ENCODE measurements at places on chromosomes 11 and 22.
A peak's percentile ranks its signal among the peaks of the same experiment; 100 is the strongest.

- DNase-seq, result no peak
These were observed 2.9 kb downstream of the TRPT1 start for GRCh38 chr11:64223001-64223651.

GRCh38 chr22:22460635-22461034 lies 47.9 kb downstream of the ZNF280B start:
- no peak for DNase-seq

DNA sequence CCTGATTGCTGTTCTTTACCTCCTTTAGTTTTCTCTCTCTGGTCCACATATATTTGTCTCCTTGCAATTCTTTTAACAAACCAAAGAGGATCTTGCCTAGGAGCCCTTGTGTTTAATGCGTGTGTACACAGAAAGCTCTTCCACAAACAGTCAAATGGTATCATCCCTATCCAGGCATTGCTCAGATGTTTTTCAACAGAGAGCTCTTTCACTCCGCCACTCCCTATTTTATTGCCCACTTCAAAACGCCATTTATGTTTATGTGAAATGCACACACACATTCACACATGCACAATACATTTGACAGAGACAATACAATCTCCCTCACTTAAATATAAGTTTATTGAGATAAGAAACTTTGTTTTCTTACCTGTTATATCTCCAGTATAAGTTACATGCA lies 4.7 kb downstream of the OR5AP2 start:
- DNase-seq, result no peak

DNA sequence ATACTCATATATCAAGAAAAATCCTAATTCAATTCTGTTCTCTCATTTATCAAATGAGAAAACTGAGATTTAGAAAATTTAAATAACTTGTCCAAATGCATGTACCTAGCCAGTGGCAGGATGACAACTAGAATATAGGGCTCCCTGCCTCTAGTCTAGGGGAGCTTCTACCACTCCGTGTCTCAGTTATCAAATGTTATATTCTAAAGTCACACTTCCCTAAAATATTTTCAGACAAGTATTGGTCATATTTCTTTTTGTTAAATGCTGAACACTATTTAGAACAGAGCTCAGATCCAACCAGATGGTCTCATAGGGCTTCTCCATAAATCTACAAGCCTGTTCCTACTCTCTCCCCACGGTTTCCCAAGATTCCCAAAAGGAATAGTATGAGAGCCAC lies 26.3 kb downstream of the KCNJ1 start:
- no peak for DNase-seq

- DNase-seq, result no peak
These were observed 16.0 kb upstream of the FEZ1 start for GRCh38 chr11:125512106-125512505.

GRCh38 chr11:109378034-109378433 lies 44.0 kb upstream of the C11orf87 start:
- DNase-seq, result no peak

DNA sequence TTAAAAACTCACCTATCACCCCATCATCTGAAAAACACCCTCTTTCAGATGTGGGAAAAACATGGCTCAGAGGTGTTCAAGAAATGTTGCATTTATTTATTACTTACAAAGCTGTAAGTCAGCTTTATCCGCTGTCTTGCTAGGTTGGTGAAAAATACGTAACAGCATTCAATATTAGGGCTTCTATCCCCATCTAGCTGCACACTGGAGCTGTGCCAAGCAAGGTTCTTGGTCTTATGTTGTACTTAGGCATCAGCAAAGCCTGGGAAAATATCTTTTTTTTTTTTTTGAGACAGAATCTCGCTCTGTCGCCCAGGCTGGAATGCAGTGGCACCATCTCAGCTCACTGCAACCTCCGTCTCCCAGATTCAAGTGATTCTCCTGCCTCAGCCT lies 7.5 kb downstream of the SERPING1 start:
- DNase-seq, result no peak

GRCh38 chr11:5891216-5891800 lies 1.7 kb upstream of the OR52E5 start:
- DNase-seq, result no peak

DNA sequence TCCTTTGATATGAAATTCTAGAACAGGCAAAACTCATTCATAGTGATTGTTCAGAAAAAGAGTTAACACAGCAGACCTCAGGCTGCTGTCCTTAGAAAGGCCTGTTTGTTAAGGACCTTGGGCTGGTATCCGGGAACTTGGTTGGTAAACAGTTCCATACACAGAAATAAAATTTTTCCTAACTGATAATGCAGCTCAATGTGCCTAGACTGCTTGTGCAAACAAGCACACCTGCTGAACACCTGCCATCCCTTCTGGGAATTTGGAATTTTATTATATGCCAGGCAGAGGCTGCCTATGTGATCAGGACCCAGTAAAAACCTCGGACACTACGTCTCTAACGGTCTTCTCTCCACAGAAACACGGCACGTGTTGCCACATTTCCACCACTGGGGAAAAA lies 11.5 kb downstream of the THAP12 start:
- no peak for DNase-seq

- DNase-seq, result no peak
These were observed 4.2 kb downstream of the OR56B4 start for GRCh38 chr11:6111673-6112072.

GRCh38 chr11:82988936-82989627 lies 82.6 kb downstream of the RAB30 start:
- no peak for DNase-seq

DNA sequence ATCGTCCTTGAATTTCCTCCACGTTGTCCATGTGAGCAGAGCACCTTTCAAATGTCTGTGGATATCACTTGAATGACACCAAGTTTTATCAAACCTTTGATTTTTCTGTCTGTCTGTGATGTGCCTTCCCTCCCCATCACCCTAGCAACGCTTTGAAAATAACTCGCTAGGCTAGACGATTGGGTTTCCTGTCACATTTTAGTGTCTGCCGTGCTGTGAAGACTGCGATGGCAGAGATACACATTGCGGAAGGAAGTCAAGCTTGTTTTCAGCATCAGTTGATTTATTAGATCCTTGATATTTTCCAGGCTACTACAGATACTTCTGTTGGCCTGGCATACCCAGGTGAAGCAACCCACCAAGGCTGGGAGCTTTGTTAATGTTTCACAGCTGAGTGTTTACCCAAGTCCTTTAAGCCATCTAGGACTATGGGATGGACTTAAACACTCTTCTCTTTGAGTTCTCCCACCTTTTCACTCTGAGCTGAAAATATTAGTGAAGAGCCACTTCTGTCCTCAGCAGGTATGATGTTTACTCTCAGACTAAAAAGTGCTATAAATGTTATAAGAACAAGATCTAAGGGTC lies 93.6 kb upstream of the CD44 start:
- DNase-seq, result peak; percentile 19

DNA sequence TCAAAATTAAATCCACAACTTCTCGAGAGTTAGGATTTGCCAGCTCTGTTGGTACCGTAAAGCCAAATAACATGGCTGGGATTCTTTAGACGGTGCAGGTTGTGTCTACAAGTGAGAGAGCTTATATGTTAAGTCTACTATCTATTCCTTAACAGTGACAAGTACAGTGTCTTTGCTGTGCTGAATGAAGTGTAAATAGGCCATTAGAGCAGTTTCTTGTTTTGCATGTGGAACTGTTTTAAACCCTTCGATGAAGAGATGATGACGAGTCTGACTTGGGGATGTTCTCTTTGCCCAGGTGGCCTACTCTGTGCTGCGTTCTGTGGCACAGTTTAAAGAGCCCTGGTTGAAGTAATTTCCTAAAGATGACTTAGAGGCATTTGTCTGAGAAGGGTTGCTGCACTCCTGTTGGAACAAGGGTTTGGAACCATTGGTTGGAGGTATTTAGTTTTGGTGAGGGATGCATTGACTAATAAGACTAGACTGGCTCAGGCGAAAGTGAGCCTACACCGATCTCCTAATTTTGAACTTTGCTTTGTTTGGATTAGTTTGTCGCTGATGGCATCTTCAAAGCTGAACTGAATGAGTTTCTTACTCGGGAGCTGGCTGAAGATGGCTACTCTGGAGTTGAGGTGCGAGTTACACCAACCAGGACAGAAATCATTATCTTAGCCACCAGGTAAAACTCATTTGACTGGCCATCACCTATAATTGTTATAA lies 988 bp downstream of the RPS3 start:
- DNase-seq, result no peak

DNA sequence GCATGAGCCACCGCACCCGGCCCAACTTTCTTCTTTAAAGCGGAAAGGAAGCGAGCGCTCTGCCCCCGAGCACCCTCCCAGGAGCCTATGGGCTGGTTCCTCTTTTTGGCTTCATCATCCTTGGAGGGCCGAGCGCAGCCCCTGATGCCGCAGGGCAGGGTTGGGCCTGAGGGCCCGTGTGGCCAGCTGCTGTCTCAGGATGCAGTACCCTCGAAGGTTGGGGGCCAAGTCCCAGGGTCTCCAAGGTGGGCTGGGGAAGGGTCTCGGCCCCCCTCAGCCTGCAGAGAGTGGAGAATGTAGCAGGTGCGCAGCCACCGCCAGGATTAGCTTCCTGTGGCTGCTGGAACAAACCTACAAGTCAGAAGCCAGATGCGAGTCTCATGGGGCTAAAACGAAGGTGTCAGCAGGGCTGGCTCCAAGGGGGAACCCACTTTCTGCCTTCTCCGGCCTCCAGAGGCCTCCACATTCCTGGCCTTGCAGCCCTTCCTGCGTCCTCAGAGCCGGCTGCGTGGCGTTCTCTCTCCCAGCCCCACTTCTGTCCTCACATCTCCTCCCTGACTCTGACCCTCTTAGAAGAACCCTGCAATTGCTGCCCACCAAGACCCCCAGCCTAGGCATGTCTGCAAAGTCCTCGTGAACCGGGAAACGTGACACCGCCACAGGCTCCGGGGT lies 2.9 kb downstream of the PANX2 start:
- DNase-seq, result no peak

GRCh38 chr11:69918938-69919650 lies 99.9 kb upstream of the FGF3 start:
- DNase-seq, result peak; percentile 66

GRCh38 chr11:80783561-80783960 lies 1342.7 kb upstream of the TENM4 start:
- no peak for DNase-seq

GRCh38 chr11:134215836-134216235 lies 7.9 kb downstream of the NCAPD3 start:
- DNase-seq, result no peak

DNA sequence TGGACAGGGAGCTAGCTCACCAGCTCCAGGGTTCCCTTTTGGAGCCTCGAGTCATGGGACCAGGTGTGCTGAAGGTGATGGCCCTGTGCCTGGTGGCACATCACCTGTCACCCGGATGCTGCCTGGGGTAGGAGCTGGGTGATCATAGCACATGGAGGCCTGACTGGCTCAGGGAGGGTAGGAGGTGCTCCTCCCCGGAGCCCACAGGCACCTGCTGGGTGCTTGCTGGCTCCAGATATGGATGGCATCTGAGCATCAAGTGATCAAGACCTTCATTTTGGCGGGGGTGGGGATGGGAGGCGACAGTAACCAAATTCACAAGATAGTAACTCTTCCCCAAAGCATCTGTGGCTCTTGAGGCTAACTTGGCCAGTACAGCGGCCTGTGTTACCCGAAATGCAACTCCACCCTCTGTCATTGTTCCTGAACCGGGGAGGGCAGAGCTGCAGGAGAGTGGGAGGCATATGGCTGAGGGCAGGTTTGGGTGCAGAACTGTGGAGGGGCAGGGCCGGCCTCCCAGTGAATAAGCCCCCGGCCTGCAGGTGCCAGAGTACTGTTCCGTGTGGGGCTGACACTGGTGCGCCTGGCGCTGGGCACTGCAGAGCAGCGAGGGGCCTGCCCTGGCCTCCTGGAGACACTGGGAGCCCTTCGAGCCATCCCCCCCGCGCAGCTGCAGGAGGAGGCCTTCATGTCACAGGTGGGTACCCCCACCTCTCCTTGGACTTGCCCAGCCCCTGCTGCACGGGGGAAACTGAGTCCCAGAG lies 4.7 kb downstream of the TBC1D10C start:
- DNase-seq, result no peak

DNA sequence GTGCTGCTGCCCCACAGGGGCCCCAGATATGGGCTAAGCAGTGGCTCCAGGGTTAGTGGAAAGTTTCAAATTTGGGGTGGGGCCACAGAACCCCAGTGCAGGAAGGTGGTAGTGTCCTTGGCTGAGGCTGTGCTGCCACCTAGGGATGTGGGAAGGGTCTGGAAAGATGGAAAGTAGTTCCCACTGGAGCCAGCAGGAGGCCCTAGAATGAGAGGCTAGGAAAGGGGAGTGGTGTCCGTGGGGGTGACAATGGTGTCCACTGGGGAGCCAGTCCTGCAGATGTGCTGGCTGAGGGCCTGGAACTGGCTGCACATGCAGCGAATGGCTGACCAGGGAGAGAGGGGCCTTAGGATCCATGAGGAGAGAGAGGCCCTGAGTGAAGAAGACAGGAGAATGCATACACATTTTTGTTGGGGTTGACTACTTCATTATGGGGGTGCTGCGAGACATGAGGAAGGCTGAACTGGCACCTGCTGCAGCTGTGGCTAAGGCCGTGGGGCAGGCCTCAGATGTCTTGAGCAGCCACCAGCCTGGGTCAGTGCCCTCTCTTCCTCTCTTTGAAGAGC lies 21.1 kb downstream of the RFPL3 start:
- DNase-seq, result no peak

DNA sequence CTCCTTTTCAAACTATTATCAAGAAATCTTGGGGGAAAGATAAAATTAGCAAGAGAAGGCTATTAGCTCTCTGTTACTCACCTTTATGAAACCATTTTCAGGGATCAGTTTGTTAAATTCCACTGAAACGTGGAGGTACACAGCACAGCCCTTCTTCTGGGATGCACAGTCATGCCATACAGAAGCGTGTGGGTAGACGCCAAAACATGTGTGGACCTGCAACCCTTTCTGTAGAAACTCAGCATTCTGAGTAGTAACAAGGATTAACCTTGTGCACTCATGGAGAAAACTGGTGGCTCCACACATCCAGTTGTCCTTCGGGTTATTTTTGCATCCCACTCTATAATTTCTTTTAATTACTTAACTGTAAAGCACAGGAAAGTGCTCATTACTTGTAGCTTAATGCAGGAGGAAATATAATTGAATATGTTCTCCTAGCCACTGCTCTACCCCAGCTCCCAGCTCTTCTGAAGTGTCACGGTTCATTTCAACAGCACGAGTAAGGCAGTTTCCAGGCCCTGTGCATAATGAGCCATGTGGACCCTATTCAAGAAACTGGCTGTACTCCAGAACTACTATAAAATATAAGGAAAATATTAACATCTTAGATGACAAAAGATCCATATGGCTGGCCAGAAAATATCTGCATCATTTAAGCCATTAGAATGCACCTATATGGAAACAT lies 26.1 kb downstream of the BDNF start:
- no peak for DNase-seq

Measured in activated CD4-positive, alpha-beta T cell treated with anti-CD3 and anti-CD28 coated beads for 24 hours (primary cell).